Fibroblast of skin of scalp (primary cell): ENCODE measurements at places on chromosomes 6 and 20.

GRCh38 chr20:57620274-57620990, at the start of gene ZBP1:
ZBP1 (minus strand) TSS chr20:57620426; CDS start chr20:57620295, 131 bp downstream.
- DNase-seq = no peak

- no peak for DNase-seq
These were observed 12.2 kb upstream of the CST3 start for GRCh38 chr20:23649830-23650417.

- DNase-seq = no peak
These were observed 29.0 kb downstream of the MAS1 start for GRCh38 chr6:159919800-159920199.

DNA sequence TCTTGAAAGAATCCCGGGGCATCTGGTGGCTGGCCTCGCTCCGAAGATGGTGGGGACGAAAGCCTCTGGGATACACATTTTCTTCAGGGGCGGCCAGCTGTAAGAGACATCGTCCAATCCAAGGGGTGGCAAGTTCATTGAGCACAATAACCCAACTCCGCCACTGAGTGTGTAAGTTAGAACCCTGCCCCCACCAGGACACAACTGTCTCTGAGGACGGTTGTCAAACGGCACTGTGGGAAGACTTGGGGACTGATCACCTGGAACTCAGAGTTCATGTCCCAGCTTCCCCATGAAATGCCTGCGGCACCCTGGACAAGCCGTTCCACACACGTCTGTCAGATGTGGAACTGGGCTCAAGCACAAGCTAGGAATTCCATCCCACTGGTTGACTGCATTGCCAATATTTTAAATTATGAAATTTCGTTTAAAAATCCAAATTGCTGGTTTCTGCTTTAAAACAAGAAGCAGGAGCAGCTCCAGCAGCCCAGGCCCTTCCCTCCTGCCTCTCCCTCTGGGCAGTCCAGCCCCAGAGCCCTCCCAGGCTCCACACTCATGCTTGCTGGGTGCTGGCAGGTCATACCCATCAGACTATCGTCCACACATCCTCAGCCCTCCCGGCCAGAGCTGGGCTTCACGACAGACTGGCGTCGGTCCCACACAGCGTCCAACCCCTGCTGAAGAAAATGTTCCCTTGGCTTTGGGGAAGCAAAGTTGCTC, 80.9 kb upstream of the AFDN start:
- no peak for DNase-seq

GRCh38 chr6:90033746-90034271, 139.5 kb downstream of the GJA10 start:
- no peak for DNase-seq

DNA sequence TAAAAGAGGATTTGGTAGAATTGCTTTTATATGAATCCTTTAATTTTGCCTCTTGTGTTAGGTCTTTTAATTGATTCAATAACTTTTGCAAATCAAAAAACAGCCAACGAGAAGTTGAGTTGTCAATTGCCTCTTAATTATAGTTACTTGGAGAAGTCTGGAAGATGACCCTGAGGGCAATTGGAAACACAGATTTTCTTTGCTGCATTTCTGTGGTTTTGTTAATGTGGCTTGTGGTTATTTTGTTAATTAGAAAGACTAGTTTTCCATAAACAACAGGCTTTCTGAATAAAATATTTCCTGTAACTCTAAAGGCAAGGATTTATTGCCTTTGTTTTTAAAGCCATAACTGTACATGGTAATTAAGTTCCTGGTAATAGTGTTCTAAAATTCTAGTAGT, 513.0 kb downstream of the EPHA7 start:
- no peak for DNase-seq

GRCh38 chr20:34083137-34083536, 28.9 kb downstream of the EIF2S2 start:
- peak; percentile 76 for DNase-seq

DNA sequence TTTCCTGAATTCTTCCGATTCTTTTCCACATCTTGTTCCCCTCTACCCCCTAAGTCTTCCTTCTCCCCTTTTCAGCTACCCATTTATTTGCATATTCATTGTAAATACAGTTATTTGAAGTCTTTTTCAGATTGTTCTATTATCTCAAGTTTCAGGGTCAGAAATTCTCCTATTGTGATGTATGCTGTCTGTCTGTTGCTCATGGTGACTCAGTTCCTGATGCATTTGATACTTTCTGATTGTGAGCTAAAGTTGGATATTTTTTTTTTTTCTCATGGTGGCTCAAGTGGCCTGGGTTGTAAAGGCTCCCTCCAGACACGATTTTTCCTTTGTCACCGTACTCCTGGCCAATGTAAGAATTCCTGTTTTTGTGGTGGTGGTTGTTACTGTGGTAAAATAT, 4.9 kb upstream of the PI16 start:
- peak; percentile 27 for DNase-seq

DNA sequence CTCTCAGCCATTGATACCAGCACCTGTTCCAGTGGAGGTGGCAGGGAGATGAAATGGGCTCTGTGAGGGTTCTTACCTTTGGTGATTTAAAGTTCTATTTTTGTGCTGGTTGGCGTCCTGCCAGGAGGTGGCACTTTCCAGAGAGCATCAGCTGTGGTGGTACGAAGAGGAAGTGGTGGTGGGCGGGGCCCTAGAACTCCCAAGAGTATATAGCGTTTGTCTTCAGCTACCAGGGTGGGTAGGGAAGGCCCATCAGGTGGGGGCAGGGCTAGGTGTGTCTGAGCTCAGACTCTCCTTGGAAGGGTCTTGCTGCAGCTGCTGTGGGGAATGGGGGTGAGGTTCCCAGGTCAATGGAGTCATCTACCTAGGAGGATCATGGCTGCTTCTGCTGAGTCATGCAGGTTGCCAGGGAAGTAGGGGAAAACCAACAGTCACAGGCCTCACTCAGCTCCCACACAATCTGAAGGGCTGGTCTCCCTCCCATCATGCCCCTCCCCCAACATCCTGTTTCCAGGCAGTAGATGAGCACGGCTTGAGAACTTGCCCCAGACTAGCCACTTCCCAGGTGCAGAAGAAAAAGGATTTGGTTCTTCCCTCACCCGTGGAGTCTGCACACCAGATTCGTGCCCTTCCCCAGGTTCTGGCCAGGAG, 46.6 kb downstream of the MOXD1 start:
- no peak for DNase-seq

- no peak for DNase-seq
These were observed 25.5 kb downstream of the ENTPD6 start for GRCh38 chr20:25220810-25221591.

GRCh38 chr20:20102716-20103258, 50.5 kb downstream of the CFAP61 start:
- DNase-seq = no peak

DNA sequence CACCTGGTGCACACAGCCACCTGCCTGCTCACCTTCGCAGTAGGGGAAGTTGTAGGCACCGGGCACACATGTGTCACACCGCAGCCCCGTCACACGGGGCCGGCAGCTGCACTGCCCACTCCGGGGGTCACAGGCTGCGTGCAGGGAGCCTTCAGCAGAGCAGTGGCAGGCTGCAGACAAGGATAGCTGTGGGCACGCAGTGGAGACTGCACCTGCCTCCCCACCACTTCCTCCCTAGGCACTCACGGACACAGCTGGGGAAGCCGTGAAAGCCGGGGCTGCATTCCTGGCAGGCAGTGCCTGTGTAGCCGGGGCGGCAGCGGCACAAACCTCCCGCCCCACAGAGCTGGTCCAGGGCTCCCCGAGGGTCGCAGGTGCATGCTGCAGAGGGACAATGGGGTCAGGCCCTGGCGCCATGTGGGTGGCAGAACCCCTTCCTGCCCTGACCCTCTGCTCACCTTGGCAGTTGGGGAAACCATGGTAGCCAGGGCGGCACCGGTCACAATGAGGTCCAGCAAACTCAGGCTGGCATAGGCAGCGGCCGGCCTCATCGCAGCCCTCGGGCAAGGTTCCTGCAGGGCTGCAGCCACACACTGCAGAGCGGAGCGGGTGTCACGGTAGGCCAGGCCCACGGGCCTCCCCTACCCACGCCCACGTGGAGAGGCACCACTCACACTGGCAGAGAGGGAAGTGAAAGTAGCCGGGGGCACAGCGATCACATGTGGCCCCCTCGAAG, 29.4 kb downstream of the LAMA5 start:
- DNase-seq = no peak

DNA sequence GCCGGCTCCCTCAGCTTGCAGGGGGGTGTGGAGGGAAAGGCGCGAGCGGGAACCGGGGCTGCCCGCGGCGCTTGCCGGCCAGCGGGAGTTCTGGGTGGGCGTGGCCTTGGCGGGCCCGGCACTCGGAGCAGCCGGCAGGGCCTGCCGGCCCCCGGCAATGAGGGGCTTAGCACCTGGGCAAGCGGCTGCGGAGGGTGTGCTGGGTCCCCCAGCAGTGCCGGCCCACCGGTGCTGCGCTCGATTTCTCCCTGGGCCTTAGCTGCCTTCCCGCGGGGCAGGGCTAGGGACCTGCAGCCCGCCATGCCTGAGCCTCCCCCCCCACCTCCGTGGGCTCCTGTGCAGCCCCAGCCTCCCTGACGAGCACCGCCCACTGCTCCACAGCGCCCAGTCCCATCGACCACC, 514.5 kb upstream of the GJE1 start:
- DNase-seq = no peak

GRCh38 chr6:36028877-36029324, 1.3 kb downstream of the MAPK14 start:
- peak; percentile 57 for DNase-seq

- DNase-seq = no peak
These were observed 997.6 kb upstream of the CITED2 start for GRCh38 chr6:140372064-140372463.

- no peak for DNase-seq
These were observed 99.4 kb upstream of the RIPOR2 start for GRCh38 chr6:25035174-25035511.

- no peak for DNase-seq
These were observed 129.8 kb downstream of the ALDH8A1 start for GRCh38 chr6:134819863-134820800.

DNA sequence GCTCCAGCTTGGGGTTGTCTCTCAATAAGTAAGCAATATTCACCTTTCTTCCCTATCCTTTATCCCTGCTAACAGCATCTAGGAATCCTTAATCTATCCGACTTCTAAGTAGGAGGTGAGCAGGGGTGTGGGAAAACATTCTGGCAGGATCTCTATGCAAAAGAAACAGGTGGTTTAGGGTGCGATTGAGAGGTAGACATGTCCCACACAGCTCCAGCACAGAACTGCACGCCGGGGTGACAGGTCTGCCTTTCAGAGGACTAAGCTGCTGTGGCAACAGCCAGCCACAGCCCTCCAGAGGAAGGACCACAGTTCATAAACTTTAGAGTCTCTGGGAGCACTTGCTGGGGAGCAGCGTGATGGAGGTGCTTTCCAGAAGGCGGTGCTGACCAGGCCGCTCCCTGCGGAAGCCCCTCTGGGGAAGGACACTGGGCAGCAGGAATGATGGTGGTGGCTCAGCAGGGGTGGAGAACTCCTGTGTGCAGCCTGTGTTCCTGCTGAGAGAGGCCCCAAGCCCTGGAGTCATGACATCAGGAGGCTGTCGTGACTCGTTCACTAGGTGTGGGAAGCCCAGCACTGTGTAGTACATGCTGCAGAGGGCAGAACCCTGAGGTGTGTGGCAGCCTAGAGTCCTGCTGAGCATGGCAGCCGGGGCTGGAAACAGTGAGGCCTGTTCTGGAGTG, 509.6 kb downstream of the PRKN start:
- no peak for DNase-seq

GRCh38 chr6:117613920-117614560, 11.7 kb upstream of the GOPC start:
- peak; percentile 74 for DNase-seq

GRCh38 chr6:710601-711571, 17.9 kb upstream of the EXOC2 start:
- peak; percentile 57 for DNase-seq

DNA sequence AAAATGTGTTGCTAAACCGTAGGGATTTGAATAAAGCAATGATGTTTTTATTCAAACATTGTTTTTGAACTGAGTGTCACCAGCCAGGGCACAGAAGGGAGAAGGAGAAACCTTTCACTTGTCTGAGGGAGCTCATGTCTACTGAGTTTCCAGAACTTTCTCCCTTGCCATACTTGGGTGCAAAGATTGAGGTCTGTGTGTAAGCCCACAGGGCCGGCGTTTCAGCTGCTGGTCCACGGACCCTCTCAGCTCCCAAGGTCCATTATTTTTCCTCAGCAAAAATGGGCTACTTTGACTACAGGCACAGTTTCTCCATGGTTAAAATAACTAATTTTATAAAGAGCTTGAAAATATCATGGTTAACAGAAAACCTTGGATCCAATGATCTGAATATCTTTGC, 32.6 kb downstream of the PSMG4 start:
- no peak for DNase-seq

DNA sequence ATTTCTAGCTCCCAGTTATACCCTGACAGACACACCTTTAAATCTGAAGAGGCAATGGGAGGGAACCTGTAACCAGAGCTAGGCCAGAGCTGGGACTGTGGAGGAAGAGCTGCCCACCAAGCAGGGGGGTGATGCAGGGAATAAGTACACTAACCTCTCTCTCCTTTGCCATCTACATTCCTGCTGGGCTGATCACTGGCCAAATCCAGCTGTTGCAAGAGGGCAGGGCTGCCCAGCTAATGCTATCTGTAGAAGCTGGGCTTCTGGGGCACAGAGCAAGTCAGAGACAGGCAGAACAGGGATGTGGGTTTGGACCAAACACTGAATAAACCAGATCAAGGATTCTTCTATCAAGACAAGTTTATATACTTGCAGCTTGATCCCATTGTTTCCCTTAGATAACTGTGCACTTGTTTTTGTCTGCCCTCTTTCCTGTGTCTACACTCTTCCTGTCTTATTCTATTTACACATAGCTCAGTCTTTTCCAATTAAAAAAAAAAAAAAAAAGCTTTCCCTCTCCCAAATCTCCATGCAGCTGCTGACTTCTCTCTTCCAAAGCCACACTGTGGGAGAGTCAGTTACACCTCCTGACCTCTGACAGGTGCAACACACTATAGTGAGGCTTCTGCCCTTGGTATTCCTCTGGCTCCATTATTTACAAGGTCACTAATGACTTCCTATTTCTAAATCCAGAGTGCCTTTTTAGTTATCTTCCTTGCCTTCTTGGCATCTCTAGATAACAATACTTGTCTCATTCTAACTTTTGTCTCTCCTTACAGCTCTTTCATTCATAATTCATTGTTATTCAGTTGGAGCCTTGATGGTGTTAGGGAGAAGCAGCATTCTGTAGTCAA, 43.7 kb downstream of the TRIM38 start:
- DNase-seq = no peak

DNA sequence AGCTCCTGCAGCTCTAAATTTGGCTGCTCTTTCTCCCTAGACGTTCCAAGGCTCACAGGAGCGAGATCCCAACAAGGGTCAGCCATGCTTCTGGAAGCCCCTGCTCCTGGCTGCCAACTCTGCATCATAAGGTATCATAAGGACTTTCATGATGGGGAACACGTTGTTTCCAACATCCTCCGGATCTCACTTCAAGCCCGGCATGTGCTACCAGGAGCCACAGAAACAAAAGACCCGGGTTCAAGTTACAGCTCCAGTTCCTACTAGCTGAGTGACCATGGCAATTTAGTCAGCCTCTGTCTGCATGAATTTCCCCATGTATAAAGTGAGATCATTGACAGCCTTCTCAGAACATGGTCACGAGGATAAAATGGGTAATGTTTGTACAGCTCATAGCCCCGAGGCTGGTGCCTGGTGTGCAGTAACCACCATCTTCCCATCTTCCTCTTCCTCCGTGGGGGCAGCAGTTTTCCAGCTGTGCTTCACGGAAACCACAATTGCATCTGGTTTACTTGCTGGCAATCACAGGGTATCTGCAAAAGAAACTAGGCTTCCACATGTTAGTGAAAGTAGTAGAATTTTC, 209.0 kb upstream of the ECI2 start:
- DNase-seq = peak; percentile 53

- no peak for DNase-seq
These were observed 5.1 kb upstream of the ULBP2 start for GRCh38 chr6:149936743-149937142.

- no peak for DNase-seq
These were observed 44.6 kb downstream of the KCNQ2 start for GRCh38 chr20:63427724-63428330.
